ENCODE measurements at places on chromosomes 12 and 14.

DNA sequence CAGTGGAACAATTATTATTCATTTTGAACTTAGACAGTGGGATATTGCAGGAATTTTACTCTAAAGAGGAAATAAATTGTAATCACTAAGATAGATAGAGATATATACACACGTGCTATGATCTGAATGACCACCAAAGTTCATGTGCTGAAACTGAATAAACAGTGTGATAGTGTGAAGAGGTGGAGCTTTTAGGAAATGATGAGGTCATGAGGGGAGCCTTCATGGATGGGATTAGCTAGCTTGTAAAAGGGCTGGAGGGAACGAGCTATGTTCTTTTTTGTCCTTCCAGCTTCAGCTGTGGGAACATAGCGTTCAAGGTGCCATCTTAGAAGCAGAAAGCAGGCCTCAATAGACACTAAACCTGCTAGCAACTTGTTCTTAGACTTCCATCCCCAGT, 191.5 kb upstream of the LRIG3 start:
- DNase-seq: no peak

DNA sequence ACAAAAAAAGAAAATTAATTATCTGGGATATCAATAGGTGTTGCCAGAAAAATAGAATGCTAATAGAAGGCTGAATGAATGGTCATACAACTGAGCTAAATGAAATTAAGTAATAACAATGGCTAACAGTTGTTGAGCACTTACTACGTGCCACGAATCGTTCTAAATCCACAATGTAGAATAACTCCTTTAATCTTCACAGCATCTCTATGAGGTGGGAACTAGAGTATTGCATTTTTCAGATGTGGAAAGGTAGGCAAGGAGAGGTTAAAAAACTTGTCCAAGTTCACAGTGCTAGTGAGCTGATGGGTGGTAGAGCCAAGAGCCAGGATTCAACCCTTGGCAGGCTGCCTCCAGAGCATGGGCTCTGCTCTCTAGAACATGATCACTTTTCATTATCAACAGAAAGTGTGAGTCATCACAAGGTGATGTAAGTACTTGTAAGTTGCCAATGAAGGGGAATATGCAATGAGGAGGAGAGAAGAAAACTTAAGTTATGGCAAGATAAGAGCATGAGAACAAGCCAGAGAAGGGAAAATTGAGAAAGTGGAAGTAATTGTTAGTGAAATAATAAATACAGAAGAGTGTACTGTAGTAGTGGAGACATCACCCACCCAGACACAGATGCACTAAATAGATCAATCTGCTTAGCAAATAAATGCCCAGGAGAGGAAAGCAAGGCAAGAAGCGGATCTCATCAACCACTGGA, 122.1 kb downstream of the PRKD1 start:
- peak; percentile 88 for DNase-seq

DNA sequence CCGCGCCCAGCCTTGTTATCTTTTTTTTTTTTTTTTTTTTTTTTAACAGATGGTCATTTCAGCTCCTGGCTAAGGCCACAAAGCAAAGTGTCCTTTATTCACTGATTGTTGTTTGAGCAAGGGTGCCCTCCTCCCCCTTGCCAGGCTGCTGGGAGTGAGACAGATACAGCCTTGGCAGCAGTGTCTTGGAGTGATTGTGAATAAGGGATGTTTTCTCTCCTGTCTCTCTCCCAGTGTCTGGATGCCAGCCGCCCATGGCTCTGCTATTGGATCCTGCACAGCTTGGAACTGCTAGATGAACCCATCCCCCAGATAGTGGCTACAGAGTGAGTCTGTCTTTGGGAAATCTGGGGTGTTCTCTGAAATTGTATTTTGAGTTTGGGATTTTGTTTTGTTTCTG, 28.7 kb downstream of the FNTB start:
- DNase-seq: no peak

GRCh38 chr14:94051115-94051514, 25.0 kb downstream of the OTUB2 start:
- DNase-seq: peak; percentile 46

DNA sequence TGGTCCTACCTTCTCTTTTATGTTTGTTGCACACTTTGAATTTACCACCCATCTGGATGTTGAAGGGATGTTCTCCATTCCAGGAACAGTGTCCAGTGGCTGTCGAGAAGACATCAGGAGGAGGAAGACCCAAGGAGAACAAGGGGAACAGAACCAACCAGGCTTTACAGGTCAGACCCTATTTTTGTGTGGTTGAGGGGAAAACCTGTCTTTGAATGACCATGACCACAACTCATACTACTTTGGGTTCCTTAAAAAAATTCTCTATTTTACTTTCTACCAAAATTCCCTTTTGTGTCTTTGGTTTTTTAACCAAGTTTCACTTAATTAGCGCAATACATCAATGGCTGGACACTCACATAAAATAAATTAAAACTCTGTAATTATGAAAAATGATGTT, 78.7 kb downstream of the PLXNC1 start:
- no peak for DNase-seq

DNA sequence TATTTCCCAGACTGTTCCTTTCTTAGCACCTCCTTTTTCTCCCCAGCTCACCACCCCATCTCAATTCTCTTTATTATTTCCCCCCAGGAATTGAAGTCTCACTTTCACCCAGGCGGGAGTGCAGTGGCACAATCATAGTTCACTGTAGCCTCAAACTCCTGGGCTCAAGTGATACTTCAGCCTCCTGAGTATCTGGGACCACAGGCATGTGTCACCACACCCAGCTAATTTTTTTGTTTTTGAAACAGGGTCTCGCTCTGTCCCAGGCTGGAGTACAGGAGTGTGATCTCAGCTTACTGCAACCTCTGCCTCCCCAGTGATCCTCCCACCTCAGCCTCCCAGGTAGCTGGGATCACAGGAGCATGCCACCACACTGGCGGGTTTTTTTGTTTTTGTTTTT, 11.0 kb downstream of the RACGAP1 start:
- no peak for DNase-seq

DNA sequence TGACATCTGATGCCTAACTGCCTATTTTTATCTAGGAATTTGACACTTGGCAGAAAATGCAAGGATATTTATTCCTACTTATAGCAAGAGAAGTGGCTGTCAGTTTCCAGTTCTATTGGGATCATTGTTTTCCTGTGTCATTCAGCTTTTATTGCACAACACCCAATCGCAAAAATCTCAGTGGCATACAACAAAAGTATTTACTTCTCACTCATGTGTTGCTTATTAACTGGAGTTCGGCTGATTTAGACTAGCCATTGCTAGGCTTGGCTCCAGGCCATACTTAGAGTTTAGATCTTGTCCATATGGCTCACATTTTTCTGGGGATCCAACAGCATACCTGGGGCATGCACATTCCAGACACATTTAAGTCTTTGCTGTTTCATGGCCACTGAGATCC, 218.6 kb upstream of the SYT1 start:
- DNase-seq: peak; percentile 4

GRCh38 chr14:84592770-84593169, 937.2 kb upstream of the FLRT2 start:
- DNase-seq: no peak

GRCh38 chr12:85639834-85640233, 196.4 kb downstream of the RASSF9 start:
- peak; percentile 43 for DNase-seq

DNA sequence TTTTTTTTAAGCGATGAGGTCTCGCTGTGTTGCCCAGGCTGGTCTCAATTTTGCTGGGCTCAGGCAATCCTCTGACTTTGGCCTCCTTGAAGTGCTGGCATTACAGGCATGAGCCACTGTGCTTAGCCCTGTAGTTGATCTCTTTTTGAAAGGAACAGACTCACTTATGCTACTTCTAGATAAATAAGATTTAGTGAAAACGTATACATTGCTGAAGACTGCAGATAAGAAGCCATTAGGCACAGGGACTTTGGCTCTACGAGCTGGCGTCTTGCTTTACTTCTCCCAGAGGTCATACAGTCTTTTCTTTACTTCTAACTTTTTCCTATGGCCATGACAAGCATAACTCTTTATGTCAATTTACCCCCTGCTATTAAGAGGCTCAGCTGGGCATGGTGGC, 9.4 kb downstream of the PTGR2 start:
- no peak for DNase-seq

- DNase-seq: no peak
These were observed 169.1 kb downstream of the TSPAN9 start for GRCh38 chr12:3246253-3246652.
